CD4-positive, alpha-beta T cell treated with Interleukin-17A for 4 hours (primary cell): ENCODE measurements at places on chromosomes 11 and 22.

- DNase-seq, result no peak
These were observed 129.4 kb downstream of the SBF2 start for GRCh38 chr11:10164621-10165020.

- DNase-seq, result no peak
These were observed 63.9 kb downstream of the SYN3 start for GRCh38 chr22:32994041-32994830.

DNA sequence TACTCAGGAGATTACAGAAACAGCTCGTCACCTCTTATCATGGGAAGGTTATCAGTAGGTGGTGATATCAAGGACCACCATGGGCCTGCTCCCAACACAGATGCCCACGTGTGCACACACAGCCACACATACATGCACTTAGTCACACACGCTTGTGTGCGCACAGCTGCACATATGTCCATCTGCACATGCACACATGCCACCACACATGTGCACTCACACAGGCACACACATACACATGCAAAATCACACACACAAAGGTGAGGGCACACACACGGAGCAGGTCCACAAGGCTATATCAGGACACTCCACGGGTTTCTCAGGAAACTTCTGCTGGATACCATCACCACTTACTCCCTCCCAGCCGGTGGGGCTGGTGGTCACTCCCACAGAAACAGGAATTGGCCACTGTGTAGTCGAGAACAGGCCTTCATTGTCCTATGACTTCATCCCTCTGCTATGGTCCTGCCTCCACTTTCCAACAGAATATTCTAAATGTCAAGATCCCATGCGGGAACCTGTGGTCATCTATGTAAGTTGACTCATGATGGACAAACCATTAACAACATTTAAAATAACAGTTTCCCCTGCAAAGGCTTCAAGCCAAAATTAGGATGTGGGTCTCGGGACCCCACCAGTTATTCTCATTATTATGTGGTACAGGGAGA, 2.2 kb downstream of the C11orf24 start:
- DNase-seq, result no peak

DNA sequence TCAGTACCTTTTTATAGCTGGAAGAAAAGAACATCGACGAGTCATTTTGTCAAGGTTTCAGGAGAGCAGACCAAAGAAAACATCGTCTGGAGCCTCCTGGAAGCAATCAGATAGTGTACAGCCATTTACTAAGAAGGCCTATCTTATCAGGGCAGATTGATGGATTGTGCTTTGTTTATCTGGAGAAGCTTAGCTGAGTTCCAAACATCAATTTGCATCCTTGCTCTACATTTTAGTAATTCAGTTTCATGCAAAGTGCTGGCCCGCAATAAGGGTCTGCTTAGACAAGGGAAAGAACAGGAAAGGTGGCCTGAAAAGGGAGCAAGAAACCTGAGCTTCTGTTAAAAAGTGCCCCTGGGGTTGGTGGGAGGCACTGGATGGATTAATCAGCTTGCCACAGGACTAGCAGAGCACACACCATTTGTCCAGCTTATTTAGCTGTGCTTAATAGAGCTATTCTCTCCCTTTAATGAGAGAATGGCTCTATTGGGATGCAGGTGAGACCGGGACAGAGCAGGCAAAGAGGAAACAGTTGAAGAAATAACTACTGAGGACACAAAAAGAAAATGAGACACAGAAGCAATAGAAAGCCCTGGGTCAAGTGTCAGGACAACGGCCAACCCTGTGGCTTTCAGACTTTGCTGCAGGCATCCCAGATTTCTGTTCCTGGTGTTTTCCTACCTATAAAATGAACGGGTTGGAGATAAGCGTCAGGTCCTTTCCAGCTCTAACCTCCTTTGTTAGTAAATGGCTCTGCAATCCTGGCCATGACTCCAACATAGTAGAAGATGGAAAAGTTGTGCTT, 122.1 kb upstream of the TTC12 start:
- DNase-seq, result no peak

- no peak for DNase-seq
These were observed 17.4 kb upstream of the CLMP start for GRCh38 chr11:123212406-123212805.

DNA sequence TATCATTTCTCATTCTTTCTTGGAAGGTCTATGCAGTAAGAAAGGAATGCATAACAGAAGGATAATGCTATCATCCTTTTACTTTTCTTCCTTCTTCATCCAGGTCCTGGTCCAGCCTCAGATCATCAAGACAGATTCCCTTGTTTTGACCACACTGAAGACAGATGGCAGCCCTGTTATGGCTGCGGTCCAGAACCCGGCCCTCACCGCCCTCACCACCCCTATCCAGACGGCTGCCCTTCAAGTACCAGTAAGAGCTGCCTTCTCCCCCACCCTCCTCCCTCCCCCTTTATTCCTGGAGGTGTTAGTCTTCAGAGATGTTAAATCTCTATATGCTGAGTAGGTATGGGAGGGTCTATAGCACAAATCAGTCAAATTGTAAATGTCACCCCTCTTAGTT, 37.9 kb downstream of the SREBF2 start:
- DNase-seq, result no peak

DNA sequence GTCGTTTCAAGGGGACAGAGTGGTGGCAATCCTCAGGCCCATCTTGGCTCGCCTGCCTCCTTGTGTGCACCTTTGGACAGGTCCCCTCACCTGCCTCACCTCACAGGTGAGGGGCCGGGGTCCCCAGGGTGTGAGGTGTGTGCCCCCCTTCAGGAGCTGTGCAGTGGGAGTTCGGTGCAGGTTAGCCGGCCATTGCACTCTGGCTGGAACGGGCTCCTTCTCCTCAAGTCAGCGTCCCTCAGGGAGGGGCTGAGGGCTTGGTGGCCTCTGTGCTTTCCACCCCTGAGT, 269.1 kb downstream of the TBC1D22A start:
- DNase-seq, result no peak

GRCh38 chr11:4991060-4991459, 3.6 kb upstream of the OR51L1 start:
- DNase-seq, result no peak

DNA sequence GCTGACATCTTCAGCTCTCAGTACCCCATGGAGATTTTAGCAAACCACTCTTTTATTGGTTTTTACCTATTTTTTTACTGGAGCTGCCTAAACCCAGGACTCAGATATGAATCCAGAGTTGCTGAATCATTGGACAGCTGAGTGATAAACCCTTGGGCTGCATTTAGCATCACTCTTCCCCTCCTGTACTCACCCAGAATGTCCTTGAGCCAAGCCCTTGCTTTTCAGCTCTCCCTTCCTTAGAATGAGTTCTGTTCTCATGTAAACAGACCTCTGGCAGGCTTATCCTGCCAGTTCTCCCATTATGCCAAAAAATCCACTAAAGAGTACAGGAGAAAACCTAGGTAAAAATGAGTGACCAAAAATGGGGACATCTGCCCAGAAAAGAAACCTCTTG, 200.1 kb upstream of the POU2AF2 start:
- no peak for DNase-seq

DNA sequence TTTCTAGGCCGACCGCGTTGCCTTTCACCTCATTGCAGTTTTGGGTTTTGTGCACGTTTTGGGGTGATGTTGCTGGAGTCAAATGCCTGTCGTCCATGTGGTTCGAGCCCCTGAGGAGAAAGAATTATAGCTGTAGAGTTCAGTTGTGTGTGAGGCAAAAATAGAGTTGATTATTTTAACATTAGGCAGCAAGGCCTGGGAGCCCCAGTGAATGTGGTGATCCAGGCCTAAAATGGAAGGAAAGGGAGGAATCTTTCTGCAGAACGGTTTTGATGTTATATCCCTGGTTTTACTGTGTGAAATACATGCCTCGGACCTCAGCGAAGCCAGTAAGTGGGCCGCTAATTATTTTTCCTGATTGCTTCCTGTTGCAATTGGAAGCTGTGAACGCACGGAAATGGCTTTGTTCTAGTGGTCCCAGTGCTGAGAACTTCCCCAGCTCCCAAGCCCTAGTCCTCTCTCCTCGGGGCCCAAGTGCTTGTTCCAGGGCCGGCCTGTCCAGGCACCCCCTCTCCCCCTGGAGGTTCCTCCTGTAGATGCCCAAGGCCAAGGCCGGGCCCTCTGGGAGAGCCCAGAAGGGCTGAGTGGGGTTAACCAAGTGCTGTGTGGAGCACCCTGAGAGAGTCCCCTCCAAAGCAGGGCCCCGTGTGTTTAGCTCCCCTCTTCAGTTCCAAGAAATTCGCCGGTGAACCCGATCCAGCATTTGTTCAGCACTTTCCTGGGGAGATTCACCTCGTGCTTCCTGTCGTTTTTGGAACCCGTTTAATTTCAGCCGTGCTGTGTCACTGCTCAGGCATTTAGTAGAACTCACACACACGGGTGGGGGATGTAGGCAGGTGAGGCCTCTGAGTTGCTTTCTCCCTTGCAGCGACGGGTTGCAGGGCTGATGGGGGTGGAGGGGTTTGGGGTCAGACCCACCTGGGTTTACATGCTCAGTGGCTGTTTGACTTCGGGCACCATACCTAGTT, 2.1 kb downstream of the LRP5 start:
- no peak for DNase-seq

- no peak for DNase-seq
These were observed 8.2 kb upstream of the USP2 start for GRCh38 chr11:119389611-119390254.

GRCh38 chr11:61838921-61839320, 10.8 kb downstream of the FADS2 start:
- no peak for DNase-seq

GRCh38 chr11:63099555-63099954, 44.5 kb downstream of the SLC22A24 start:
- no peak for DNase-seq
